ENCODE measurements at places on chromosomes 7 and 10.

GRCh38 chr7:12699299-12699698, 11.9 kb downstream of the ARL4A start:
- no peak for DNase-seq

DNA sequence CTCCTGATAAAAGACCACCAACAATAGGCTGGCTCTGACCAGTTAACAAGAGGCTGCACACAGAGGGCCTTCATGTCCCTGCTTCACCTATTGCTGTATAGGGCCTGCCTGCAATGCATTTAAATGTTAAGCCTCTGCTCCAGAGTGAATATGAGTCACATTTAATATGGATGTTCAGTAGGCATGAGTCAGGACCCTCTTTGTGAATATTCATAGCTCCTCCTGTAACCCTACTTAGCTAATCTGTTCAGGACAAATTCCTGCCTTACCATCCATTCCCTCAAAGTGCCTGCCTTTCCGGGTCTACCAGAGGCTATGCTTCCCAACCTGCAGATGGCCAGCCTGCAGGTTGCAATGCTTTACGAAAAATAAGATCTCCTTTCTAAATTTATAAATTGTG, 32.5 kb downstream of the ARHGAP22 start:
- no peak for DNase-seq

DNA sequence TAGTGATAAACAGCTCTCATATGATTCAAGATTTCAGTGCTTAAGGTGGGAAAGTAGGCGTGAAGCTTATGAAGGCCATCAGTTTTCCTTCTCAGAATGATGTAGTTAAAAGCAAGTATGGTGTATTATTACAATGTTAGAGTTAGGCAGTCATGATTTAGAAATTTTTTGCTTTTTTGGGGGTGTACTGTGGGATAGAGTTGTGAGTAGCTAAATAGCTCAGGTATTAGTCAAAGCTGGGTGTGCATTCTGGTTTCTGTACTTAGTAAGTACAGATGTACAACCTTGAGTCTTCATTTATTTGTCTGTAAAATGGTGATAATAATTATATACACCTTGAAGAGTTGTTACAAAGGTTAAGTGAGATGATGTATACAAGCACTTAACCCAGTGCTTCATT, 52.2 kb downstream of the R3HCC1L start:
- DNase-seq, result no peak

- DNase-seq, result no peak
These were observed 80.6 kb downstream of the DGKB start for GRCh38 chr7:14821757-14822480.

DNA sequence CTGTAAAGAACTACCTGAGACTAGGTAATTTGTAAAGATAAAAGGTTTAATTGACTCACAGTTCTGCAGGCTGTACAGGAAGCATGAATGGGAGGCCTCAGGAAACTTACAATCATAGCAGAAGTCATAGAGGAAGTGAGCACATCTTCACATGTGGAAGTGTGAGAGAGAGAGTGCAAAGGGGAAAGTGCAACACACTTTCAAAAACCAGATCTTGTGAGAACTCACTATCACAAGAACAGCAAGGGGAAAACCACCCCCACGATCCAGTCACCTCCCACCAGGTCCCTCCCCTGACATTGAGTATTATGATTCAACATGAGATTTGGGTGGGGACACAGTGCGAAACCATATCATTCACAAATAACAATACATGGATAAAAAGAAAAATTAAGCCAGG, 24.5 kb downstream of the AVL9 start:
- no peak for DNase-seq

GRCh38 chr10:90925079-90926029, 4.5 kb upstream of the ANKRD1 start:
- no peak for DNase-seq

DNA sequence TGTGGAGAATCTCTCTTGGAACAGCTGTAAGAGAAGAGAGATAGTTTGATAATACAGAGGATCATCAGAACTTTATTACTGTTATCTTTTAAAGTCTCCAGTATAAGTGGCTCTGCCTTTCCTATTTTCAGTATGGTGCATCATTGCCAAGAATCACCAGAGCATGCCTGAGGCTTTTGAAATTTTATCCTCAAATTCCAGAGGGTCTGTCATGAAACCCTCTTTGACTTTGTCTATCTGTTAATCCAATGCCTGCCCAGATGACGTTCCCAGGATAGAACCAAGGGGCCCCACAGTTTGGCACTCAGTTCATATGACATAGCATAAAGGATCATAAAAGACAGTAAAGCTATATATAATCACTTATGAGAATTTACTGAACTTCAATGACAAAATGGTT, 35.3 kb upstream of the SEMA3C start:
- DNase-seq, result no peak

GRCh38 chr10:104092749-104093148, 7.1 kb upstream of the COL17A1 start:
- no peak for DNase-seq

DNA sequence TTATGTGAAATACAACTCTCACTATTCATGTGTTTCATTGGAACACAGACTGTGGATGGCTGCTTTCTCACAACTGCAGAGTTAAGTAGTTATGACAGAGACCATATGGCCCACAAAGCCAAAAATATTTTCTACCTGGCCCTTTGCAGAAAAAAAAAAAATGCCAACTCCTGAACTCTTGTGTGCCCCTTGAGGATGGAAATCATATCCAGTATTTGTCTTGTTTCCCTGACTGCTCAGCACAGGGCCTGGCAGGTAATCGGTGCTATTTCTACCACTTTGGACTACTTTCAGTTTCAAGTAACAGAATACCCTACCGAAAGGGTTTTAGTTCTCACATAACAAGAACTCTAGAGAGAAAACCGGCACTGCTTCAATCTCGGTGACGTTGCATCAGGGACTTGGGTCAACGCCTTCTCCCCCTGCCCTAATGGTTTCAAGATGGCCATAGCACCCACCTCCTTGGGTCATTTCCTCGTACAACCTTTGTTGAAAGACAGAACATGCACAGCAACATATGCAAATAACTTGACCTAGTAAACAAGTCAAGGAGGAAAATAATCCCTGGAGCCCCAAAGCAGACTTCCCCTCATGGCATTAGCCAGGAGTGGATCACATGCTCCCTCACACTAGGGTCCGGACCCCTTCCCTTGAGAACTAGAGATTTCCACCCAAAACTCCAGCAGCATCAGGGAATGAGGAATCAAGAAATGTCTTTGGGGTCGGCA, 11.8 kb upstream of the GPNMB start:
- DNase-seq, result no peak

Data from HFF-Myc (cell line).